Skin of body (tissue), 3 donors: ENCODE measurements at places on chromosomes 4 and X. TPM values are rescaled to one million over a fixed set of nuclear protein-coding genes. Genes with fewer than 3 reads are reported as not detected.

DNA sequence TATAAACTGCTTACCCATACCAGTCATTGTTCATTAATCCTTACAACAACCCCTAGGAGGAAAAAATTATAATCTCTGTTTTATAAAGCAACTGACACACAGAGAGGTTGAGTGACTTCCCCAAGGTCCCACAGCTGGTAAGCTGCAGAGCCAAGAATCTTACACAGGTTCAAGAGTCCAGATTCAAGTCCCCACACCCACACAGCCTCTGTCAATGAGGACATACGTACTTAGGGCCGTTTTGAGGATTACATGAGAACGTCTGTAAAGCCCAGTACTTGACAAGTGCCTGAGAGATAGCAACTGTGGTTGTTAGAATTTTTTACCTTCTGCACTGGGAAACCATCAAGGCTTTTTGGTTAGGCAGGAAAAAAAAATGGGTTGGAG is 556 bp upstream of the SLC25A43 start:
- DNase-seq: no peak

- no peak for DNase-seq
Observed at GRCh38 chr4:27692158-27692557, 831.5 kb downstream of the STIM2 start.

- no peak for DNase-seq
Observed at GRCh38 chr4:74021601-74022000, 16.9 kb downstream of the CXCL3 start.

DNA sequence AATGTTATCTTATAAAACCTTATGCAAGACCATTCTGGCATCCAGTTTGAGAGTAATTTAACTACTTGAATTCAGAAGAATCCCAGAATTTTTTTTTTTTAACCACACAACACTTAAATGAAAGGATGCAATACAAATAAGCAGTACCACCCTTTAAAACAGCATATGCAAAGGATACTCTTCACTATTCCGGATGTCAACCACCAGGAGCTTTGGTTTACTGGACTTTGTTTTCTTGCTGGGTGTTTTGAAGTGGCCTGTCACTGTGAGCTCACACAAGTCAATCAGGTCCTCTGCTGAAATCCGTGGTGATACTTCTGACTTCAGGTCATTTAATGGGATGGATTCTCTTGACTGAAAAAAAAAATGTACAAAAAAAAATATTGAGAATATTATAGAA is 200.0 kb downstream of the TBCK start:
- DNase-seq: no peak

DNA sequence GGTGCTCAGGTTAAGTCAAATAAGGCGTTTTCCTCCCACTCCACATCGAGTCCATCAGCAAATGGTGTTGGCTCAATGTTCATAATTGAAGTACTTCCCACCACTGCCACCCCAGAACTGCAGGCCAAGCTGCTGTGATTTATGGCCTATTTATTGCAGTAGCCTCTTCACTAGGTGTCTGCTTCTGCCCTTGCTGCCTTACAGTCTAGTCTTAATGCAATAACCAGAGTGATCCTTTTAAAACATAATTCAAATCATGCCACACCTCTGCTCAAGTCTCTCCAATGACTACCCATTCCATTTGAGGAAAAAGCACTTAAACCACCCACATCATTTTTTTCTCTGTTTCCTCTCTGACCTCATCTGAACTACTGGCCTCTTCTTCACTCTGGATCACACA is 220.3 kb downstream of the KCNIP4 start:
- no peak for DNase-seq

DNA sequence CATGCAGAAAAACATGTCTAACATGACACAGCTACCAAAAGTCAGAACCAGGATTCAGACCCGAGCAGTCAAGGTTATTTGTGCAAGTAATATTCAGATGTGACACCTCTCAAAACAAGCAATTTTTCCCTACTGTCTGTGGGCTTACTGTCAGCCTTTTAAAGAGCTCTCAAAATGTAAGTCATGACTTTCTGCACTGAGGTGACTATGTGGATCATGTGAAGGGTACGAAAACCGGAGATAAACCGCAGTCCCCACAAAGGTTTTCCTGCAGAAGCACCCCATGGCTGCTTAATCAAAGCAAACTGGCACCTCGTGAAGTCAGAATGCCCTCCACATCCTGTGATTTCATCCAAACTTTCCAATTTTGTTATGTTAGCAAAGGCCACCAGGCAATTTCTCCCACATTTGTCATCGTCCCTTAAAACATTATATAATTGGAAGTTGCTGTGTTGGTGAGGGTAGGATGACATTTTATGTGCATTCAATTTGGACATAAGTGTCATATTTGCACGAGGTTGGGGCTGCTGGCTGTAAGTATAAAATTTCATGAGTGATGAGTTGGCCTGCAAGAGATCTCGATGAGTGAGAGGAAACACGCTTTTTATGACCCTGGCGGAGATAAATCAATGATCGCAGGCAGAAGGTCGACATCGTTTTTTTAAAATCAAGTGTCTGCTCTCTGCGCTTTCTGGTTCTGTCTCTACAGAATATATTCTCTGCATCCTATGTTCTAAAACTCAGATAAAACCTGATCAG is 161.2 kb downstream of the STK32B start:
- no peak for DNase-seq

- DNase-seq: no peak
Observed at GRCh38 chr4:75898536-75898935, 3.7 kb downstream of the PPEF2 start.

DNA sequence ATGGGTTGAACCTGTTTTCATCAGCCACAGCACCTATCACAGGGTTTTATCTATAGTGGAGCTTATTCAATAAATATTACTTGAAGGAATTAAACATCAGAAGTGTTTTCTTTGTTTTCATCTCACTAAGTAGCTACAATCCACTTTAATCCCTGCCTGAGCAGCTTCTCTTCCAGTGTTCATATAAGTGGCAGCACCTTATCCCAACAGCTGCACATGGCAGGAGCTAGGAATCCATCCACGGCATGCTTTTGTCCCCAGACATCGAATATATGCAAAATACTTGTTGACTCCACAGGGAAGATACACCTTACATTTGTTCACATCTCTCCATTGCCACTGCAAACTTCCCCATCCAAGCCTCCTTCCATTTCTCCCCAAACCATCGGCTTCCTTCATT is 549.8 kb upstream of the FAM241A start:
- no peak for DNase-seq

GRCh38 chr4:55571806-55572205 is 20.2 kb downstream of the PDCL2 start:
- no peak for DNase-seq

GRCh38 chr4:153452658-153453378 is 13.3 kb upstream of the TMEM131L start:
- DNase-seq: no peak

GRCh38 chr4:129240816-129241215 is 144.9 kb downstream of the C4orf33 start:
- no peak for DNase-seq

GRCh38 chr4:4901877-4902276 is 42.4 kb downstream of the MSX1 start:
- DNase-seq: no peak

DNA sequence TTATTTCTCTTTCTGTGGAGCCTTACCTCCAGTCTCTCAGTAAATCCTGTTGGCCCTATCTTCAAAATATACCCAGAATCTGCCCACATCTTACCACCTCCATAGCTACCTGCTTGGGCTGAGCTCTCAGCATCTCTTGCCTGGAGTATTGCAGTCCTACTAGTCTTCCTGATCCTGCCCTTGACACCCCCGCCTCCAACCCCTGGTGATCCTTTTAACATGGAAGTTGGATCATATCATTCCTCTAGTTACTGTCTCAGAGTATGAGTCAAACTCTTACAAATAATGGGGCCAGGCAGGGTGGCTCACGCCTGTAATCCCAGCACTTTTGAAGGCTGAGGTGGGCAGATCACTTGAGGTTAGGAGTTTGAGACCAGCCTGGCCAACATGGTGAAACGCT is 43.1 kb upstream of the SETD7 start:
- no peak for DNase-seq

GRCh38 chr4:152106113-152106763 is 345.4 kb upstream of the GATB start:
- DNase-seq: peak; percentile 76

GRCh38 chr4:121397941-121398601 is 17.3 kb upstream of the QRFPR start:
- no peak for DNase-seq

GRCh38 chr4:15811703-15812337 is 33.7 kb downstream of the CD38 start:
- DNase-seq: no peak

GRCh38 chr4:153161226-153161963 is 42.8 kb upstream of the TRIM2 start:
- no peak for DNase-seq

DNA sequence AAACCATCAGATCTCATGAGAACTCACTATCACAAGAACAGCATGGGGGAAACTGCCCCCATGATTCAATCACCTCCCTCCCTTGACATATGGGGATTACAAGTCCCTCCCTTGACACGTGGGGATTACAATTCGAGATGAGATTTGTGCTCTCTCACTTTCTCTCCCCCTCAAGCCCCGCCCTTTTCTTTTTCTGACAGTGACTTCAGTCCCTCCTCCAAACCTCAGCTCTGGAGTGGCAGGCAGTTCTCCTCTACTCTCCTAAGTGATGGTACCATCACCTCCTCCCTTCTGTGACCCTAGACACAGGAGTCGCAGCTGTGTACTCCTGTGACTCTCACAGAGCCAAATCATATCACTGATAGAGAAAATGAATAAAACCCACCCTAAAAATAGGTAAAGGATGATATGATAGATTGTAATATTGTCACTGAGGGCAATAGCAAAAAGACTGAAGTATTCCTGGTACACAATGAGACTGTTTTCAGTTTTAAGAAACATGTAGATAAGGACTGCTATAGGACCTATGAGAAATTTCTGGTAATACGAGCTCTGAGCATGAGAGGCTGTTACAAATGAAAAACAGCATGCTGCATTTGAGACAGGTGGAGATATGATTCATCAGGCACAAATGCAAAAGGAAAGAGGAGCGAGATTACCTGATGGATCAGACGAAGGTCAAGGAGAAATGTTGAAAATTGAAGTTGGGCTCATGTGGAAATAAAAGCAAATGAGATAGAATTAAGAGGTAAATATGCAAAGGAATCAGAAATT is 101.2 kb upstream of the CBLL2 start:
- DNase-seq: no peak

- DNase-seq: no peak
Observed at GRCh38 chr4:155999725-156000124, 46.1 kb upstream of the CTSO start.

DNA sequence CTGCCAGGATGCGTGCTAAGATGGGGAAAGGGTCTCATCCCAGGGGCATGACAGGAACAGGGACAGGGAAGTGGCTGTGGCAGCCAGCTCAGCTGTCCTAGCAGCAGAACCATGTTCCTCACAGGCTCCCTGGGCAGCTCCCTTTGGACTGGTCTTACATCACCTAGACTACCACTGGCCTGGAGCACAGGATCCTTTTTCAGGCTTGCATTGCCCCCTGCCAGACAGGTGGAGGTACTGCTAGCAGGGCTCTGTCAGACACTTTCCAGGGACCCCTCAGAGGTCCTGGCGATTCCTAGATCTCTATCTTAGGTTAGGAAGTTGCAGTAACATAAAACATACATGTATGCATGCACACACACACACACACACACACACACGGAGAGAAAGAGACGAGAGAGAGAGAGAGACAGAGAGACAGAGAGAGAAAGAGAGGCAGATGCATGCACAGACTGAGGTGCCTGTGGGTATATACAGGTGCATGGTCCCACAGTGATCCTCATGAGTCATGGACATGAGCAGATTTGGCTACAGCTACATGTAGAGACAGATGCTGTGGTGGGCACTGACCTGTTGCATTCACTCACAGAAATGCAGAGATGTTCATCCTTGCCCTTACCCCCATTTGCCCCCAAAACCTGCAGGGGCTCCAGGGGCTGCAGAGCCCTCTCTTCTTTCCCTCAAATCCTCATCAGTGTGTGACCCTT is 63.6 kb downstream of the STARD8 start:
- DNase-seq: no peak

DNA sequence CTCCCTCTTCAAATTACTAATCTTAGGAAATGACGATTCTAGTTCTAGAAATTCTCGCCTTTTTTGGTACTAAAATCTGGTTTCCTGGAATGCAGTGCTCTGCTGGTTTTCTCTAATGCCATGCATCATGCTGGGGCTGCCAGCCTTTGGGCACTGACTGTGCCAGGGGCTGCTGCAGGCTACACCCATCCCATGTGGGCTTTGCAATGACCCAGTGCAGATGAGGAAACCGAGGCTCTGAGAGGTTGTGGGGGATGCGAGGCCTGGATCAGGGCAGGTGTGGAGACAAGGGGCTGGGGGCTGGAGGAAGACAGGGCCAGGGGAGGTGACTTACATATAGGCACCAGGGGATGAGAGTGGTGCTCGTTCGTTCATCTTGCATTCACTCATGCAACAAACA is 95.3 kb downstream of the HMX1 start:
- no peak for DNase-seq

DNA sequence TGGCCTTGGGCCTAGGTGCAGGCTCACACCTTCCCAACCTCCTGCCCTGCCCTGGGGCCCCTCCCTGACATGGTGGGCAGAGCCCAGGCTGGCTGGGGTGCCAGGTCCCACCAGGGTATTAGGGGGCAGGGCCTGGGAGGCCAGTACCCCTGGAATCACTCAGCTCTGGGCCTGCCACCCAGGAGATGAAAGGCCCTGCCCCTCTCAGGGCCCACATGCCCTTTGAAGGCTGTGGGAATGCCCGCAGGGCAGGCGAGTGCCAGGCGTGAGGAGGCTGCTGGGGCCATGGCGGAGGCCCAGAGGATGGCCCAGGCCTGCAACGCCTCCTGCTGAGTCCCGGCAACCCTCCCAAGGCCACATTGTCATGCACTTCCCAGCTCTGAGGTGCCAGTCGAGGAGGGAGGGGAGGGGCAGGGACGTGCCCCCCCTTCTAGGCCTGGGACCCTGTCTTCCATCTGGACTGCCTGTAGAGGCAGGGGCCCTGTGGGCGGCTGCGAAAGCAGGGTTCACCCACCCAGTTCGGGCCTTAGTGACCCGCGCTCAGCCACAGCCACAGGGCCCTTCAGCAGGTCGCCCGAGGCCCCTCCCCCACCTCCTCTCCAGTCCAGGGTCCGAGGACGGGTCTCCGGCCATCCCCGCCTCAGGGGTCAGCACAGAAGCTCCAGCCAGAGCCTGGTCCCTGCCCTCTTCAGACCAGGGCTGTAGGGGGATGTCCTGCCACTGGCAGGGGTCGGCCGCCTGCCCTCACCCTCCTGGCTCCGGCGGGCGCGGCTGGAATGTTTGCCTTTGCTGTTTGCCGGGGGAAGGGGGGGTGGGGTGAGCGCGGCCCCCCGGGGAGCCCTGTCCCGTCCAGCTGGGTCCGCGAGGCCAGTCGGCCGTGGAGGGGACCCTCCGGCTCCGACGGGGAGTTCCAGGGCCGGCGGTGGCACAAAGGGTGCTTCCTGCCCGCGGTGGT is 26.7 kb upstream of the FGFR3 start:
- no peak for DNase-seq

Gene RASGEF1B
- 61.7 TPM for total RNA-seq

Gene RRH
- not detected for total RNA-seq

Gene KLKB1
- 0.20 TPM for total RNA-seq

Gene PAGE5
- not detected for total RNA-seq

Gene RBMXL3
- not detected for total RNA-seq

Gene HMX1
- total RNA-seq: 0.20 TPM

Gene MMRN1
- total RNA-seq: 16.5 TPM

Gene CT45A1
- not detected for total RNA-seq

Gene L1CAM
- total RNA-seq: 3.6 TPM

Gene NDST4
- total RNA-seq: 0.89 TPM

Gene SLITRK2
- total RNA-seq: 2.5 TPM

Gene COX7B2
- not detected for total RNA-seq

Gene NEXMIF
- 1.7 TPM for total RNA-seq

Gene MAGEA11
- total RNA-seq: not detected

Gene TEC
- total RNA-seq: 5.5 TPM

Gene MAGEH1
- total RNA-seq: 35.3 TPM
